ENCODE measurements at places on chromosomes 12 and 14.
A peak's percentile ranks its signal among the peaks of the same experiment; 100 is the strongest.

DNA sequence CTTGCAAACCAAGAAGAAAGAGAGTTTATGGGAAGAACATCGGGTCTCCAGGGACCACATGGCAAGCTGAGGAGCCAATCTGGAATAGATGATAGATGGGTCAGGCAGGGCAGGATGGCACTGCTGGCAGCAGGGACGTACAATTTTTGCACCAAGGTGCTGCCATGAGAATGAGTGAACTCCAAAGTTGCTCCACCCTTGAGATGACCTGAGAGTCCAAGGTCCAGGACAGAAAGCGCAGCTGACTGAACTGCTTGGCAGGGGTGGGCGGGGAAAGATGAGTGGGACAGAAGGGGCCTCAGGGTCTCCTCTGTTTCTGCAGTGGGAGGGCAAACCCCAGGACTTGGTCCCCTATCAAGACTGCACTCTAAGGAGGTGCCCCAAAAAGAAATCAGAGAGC lies 136.7 kb upstream of the GSC start:
- DNase-seq = no peak

GRCh38 chr12:79997096-79997791 lies 62.3 kb upstream of the PPP1R12A start:
- DNase-seq = no peak

- DNase-seq = no peak
These were observed 39.8 kb downstream of the ACTN1 start for GRCh38 chr14:68939181-68939892.

DNA sequence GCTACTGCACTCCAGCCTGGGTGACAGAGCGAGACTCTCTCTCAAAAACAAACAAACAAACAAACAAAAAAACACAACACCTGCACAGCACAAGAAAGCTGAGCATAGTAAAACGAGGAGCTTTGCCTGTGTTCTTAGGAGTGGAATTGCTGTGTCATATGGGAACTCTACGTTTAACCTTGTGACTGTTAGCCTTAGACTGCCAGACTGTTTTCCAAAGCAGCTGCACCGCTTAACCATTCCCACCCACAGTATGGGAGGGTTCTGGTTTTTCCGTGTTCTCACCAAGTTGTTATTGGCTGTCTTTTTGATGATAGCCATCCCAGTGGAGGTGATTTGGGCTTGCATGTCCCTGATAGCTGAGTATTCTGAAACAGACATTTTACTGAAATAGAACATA lies 9.2 kb downstream of the WNT5B start:
- no peak for DNase-seq

GRCh38 chr12:56679883-56680575 lies 8.1 kb downstream of the PTGES3 start:
- no peak for DNase-seq

DNA sequence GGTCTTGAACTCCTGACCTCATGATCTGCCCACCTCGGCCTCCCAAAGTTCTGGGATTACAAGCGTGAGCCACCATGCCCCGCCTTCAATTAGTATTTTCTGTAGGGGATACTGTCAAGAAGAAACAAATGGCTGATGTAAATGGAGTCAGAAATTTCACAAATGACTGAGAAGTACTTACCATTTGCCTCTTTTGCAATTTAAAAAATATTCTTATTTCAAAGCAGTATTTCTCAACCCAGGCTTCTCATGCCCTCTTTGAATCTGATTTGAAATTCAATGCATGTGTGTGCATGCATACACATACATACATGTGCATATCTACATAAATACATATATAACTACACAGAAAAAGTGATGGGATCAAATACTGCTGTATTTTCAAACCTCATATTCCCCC lies 4.4 kb downstream of the PSMA6 start:
- no peak for DNase-seq

- DNase-seq = no peak
These were observed 85.1 kb downstream of the KDM2B start for GRCh38 chr12:121495746-121496145.

DNA sequence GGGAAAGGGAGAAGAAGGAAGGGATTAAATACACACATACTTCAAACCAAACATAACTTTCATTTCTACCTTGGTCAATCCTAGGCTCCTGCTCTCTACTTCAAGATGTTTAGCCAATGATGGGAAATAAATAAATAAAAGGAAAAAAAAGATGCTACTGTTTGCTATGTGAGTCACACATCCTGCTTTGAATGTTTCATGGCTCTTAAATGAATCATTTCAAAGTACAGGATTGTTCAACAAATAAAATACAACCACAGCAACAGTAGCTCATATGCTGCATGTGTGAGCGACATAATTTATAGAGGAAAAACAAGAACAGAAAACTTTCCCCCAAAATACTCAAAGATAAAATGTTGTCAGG lies 54.3 kb upstream of the NPFF start:
- DNase-seq = peak; percentile 63

GRCh38 chr12:51717326-51717925 lies 126.4 kb downstream of the SCN8A start:
- no peak for DNase-seq

- DNase-seq = no peak
These were observed 102.7 kb downstream of the CMKLR1 start for GRCh38 chr12:108236366-108236765.

DNA sequence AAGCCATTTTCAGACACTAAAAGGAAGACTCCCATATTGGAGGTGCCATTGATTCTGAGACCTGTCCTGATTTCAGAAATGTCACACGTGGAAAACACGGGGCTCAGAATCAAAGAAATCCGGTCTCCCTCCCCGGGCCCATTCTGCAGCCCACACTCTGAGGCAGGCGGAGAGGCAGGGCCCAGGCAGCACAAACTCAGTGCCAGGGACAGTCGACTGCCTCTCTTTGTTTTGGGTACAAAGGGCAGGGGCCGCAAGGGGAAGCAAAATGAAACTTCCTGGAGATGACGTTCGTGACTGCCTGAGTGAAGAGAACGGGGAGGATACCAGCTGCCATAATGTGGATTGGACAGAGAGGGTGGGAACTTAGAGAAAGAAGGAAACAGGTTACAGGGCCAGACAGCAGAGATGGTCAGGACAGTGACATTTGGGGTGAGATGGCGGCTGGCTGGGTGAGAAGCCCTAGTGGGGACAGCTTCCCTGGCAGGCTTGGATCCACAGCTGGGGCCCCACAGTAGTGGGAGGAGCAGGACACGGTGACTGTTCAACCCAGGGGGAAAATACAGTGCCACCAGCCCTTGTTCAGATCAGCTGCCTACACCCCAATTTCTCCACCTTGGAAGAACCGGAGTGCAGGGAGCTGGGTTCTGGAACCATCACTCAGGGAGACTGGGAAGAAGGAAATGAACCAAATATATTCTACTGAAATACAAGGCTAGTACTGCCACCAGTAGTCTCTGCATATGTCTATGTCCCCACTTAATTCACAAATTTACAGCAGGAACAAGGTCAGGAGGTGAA lies 8.1 kb downstream of the GAPDH start:
- DNase-seq = no peak

DNA sequence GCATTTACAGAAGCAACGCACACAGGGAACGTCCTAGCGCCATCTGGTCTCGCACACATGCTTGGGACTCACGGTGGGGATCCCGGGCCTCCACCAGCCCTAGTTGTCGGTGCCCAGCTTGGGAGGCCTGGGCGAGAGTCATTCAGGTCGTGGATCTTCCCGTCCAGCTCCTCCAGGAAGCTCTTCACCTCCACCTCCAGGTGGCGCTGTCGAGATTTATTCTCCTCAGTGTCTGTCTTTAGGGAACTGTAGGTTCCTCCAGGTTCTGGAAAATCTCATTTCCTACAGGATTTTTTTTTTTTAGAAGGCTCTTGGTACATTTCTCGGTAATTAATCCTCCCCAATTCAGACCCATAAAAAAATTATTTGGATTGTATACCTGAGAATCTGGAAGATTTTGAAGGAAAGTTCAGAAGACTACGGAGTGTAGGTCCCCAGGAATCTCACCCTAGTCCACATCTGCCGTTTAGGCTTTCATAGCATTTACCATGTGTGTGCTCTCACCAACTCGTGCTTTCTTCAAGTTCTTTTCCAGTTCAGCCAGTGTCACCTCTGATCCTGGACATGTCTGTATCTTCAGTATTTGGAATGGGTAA lies 910.0 kb downstream of the TMEM121 start:
- DNase-seq = peak; percentile 53

- no peak for DNase-seq
These were observed 38.8 kb upstream of the ATP23 start for GRCh38 chr12:57902478-57902969.

- DNase-seq = no peak
These were observed at the start of gene CCDC60 for GRCh38 chr12:119334430-119335170. Gene CCDC60 (plus strand): TSS chr12:119334729. CDS start chr12:119335177, 448 bp downstream.

DNA sequence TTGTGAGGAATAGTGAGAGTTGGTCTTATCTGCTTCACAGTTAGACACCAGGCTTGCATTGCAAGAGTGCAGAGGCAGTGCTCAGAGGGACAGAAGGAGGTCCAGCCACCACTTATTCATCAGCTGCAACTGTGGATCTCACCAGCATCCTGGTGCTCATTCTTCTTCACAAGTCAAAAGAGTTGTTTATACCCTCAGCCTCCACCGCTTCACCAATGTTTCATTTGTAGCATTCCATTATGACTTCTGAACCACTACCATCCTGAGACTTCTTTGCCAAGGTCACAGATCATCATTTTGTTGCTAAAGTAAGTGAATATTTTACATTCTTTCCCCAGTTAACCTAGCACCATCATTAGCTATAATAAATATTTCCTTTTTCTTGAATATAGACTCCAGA lies 230.5 kb upstream of the KITLG start:
- no peak for DNase-seq

- no peak for DNase-seq
These were observed 941 bp upstream of the PPP1CC start for GRCh38 chr12:110743571-110744093.

DNA sequence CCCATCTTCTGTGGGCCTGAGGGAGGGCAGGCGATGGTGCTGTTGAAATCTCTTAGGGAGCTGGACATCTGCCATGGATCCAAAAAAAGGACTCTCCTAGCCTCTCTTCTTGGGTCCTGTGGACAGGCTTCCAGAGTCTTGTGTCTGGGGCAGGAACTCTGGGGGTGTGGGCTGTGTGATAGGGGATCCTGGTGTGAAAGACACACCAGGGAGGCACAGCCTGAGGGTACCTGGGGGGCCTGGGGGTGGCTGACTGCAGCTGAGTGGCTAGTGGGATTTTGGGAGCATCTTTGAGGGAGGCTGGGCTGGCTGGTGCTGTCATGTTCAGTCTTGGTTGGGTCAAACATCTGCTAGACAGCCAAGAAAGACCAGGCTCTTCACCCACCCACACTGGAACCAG lies 1.8 kb upstream of the KRT83 start:
- no peak for DNase-seq

GRCh38 chr14:101054671-101055070 lies 151.1 kb upstream of the RTL1 start:
- no peak for DNase-seq

DNA sequence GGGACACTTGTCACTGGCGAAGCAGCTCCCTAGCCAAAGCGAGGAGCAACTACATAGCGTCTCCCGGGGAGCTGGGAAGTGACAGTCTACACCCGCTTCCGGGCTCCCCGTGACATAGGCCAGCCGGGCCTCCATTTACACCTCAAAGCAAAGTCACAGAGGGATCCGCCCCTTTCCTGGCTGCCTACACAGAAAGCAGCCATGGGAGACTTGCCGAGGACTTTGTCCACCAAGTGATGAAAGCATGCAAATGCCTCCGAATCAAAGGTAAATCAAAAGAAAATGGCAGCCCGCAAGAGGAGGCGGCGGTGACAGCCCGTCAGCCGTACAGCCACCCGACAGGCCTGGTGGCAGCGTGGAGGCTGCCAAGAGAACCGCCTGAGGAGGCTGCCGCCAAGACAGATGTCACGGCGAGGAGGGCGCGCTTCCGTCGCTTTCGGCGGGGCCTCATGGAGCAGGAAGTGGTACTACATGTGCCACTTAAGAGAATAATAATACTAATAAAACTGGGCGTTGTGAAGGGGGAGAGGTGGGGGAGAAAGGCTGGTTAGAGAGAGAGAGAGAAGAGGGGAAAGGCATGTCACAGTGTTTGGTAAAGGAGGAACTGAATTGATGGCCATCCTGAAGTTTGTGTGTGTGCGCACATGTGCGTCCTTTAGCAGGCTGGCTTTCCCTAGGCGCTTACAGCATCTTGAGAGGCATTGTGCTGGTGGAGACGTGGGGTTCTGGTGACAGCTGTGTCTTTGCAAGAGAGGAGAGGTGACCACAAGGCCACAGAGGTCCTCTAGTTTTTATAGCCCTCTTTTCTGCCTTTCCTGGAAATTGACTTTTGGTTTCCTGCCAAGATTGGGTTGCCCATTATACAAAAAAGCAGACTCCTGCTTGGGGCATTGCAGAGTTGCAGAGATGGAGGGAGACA lies 661.7 kb downstream of the VRK1 start:
- peak; percentile 87 for DNase-seq
